ENCODE measurements at places on chromosomes 3 and 15. TPM values are rescaled to one million over a fixed set of nuclear protein-coding genes. Genes with fewer than 3 reads are reported as not detected.
A peak's percentile ranks its signal among the peaks of the same experiment; 100 is the strongest.

GRCh38 chr3:149667576-149667975, 9.8 kb upstream of the WWTR1 start:
- no peak for DNase-seq

- DNase-seq = peak; percentile 75
Observed at GRCh38 chr3:88188436-88188835, 38.7 kb downstream of the C3orf38 start.

- DNase-seq = no peak
Observed at GRCh38 chr15:47586653-47587224, 130.6 kb upstream of the SEMA6D start.

DNA sequence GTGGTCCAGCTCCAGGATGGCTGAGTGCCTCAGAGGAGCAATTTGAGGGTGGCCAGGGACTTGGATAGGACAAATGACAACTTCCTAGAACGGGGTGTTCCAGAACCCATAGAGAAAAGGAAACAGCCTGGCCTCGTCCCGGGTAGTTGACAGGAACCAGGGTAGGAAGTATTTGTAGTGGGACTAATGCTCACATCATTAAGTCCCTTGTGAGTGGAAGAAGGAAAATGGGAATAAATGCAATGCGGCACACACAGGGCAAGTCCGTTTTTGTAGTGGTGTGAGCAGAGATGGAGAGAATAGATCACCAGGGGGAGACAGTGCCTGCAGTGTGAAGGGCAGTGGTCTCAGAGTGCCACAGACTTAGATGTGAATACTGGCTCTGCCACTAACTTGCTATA, 19.6 kb downstream of the TIMP4 start:
- DNase-seq = no peak

DNA sequence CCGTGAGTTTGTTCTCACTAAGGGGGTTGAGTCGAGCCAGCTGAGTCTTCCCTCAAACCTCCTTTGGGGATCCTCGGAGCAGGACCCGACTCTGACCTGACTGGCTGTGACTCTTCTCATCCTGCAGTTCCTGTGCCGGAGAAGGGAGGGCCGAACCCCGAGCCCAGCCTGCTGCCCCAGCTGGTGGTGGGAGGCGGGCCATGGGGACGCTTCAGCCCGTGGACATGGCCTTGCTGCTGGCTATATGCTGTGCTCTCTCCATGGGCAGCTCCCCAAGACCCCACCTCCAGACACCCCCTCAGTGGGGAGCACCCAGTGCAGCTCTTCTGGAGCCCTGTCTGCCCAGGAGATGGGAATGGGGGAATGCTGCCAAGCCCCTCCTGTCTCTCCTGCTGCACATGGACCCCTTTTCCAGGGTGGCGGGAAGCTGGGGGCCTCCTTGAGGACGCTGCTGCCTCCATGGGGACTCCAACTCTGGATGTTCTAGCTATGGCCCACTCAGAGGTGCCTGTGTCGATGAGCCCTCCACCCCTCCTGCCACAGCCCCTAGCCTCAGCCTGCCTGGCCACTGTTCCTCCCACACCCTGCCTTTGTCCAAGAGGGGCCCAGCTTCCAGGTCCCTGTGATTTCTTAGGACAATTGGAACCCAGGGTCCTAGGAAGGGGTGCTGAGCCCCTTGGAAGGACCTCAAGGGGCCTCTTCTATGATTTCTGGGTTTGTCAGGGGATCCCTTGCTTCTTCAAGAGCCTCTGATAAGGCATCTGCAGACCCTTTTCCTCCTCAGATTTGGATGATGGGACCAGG, 12.8 kb downstream of the C15orf39 start:
- DNase-seq = no peak

GRCh38 chr15:32651229-32651837, 9.8 kb downstream of the SCG5 start:
- DNase-seq = peak; percentile 27

DNA sequence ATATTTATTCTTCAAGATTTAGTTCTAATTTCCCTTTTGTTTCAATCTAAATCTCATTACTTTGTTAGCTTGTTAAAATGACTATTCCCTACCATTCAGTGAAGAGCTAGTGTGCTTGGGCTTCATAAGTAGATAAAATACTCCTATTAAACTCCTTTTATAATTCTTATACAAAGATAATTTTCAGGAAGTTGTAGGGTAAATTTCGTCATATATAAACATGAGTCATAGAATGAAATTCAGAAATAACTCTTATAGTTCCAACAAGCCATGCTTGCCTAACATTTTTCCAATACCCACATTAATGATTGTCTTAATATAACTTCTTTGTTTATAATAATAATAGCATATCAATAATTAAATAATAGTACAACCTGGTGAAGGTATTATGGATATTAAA, 407.3 kb downstream of the NAALADL2 start:
- no peak for DNase-seq

DNA sequence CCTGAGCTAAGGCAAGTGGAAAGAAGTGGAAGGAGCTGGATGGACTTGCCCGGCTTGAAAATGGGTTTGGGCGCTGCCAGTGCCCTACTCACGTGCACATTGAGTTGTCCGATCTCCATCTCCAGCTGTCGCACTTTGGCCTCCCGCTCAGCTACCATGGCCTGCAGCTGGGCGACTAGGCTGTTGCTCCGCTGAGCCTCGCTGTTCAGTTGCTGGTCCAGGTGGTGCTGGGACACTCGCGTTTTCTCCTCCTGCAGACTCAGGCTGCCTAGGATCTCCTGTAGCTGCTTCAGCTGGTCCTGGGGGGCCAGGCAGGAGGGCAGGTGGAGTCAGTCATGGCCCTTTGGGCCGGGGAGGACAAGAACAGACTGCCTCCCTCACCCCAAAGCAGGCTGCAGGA, 33.0 kb upstream of the HHATL start:
- DNase-seq = no peak

- no peak for DNase-seq
Observed at GRCh38 chr3:190855151-190855550, 7.3 kb downstream of the GMNC start.

DNA sequence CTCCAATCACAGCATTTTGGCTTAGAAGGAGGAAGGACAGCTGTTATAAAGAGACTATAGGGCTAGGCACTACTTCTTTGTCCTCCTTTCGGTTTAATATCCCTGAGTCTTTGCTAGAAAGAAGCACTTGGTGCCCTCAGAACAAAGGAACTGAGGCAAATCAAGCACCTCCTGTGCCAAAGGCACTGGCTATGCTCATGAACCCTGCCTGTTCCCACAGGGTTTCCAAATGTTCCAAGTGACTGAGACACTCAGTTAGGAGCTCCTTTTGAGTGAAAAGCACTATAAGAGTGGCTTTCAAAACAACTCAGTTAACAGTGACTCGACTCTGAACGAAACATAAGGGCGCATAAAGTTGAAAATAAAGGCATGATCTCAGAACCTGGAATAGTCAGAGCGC, 25.0 kb downstream of the TBC1D2B start:
- no peak for DNase-seq

GRCh38 chr3:47897954-47898353, 95.0 kb downstream of the DHX30 start:
- no peak for DNase-seq

DNA sequence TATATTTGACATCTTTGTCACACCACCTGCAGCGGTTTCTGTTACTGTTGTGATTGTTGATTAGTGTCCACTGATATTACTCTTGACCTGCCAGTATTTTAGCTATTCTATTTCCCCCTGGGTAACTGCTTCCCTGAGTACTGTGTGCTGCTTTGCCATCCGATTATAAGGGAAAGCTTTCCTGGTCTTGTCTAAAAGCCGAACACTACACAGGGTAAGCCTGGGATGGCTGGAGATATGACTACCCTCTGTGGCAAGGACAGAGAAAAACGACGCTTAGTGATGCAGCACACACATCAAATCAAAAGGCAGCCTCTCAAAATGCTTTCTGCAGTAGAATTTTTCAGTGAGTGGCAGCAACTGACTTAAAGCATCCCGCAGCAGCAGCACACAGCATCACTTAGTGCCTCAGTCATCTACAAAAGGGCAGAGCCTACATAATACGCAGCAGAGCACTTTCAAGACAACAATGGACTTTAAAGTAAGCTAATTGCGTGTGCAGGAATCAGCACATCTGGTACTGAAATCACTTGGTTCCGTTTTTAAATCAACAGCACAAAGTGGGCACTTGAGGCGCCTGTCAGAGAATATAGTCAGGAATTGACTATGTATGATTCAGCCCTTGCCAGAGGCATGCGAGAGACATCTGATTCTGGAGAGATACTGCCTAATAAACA, 656.3 kb upstream of the TGFBR2 start:
- no peak for DNase-seq

DNA sequence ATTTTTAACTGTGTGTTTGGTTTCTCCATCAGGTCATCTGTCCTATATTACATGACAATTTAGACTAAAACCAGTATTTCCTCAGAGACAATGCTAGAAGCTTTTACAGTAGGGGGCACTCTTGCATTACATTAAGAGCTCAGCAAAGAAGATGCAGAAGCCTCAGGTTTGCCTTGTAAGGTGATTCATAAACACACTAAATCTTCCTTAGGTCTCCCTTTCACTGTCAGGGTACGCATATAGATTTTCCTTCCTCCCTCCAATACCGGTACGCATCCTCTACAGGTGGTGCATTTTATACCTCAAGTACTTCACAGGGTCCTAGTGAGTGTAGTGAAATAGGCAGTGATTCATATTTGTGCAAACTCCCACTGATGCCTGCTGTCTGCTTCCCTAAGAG, 46.5 kb downstream of the CD86 start:
- no peak for DNase-seq

GRCh38 chr3:197701841-197702240, 34.9 kb downstream of the RUBCN start:
- DNase-seq = no peak

- DNase-seq = no peak
Observed at GRCh38 chr15:79349525-79349924, 38.6 kb downstream of the TMED3 start.

- DNase-seq = no peak
Observed at GRCh38 chr3:23728601-23729117, 77.1 kb upstream of the UBE2E1 start.

DNA sequence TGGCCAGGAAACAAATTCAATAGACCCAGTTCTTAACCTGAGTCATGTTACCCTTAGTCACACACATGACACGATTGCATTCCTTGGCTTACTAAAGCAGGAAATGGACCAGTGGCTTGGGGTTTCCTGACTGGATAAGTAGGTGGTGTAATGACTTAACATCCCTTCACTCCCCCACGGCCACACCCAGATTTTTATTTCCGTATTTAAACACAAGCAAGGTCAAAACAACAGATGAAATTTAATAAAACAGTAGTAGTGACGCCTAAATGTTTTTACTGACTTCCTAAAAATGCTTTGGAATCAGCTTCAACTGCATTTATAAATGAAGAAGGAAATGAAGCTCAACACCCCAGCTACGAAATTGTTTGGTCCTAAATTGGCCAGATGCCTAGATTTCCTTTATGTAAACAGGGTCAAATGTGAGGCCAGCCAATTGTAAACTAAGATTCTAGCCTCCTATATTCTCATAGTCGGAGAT, 324.3 kb downstream of the CHST2 start:
- DNase-seq = peak; percentile 26

GRCh38 chr15:48696627-48697312, 51.3 kb upstream of the FBN1 start:
- no peak for DNase-seq

DNA sequence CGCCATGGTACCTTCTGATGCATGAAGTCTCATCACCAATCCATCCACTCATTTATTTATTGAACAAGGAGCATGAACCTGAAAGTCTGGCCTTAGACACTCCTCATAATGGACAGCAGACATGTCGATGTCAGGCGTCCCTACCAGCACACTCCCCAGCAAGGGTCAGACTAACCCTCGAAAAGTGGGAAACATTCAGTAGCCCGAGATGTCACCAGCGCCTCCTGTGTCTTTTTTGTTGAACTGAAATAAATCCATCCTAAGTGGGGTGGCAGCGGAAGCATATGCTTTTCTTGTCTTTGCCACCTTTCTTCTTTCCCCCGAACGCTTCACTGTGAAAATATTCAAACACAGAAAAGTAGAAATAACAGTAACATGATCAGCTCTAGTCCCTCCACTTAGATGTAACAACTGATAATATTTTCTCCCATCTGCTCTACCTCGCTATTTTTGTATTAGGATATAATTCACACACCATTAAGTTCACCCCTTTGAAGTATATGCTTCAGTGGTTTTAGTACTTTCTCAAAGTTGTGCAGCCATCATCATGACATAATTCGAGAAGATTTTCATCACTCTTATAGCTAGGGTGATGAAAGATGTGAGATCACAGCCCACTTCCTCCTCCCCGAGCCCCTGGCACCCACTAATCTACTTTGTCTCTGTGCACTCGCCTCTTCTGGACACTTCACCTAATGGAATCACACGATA, 121.6 kb downstream of the ADAMTS17 start:
- no peak for DNase-seq

- DNase-seq = no peak
Observed at GRCh38 chr3:115898656-115899410, 275.5 kb downstream of the GAP43 start.

DNA sequence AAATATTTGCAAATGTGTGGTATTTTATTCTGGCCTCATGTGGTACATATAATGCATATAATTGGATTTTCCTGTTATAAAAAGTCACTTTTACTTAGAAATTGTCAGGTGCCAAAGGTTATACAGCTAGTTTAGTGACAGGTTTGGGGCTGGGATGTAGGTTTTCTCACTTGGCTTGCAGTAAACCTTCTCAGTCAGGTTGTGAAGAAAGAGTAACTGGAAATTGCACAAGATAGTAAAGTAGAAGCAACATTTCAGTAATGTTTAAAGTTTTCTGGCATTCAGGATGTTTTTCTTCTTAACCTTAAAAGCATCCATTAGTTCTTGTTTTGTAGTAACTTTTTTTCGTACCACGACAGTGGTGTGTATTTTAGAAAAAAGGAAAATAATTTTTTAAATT, 53.9 kb downstream of the MEF2A start:
- DNase-seq = no peak

- no peak for DNase-seq
Observed at GRCh38 chr3:43883729-43884396, 193.1 kb downstream of the ABHD5 start.

DNA sequence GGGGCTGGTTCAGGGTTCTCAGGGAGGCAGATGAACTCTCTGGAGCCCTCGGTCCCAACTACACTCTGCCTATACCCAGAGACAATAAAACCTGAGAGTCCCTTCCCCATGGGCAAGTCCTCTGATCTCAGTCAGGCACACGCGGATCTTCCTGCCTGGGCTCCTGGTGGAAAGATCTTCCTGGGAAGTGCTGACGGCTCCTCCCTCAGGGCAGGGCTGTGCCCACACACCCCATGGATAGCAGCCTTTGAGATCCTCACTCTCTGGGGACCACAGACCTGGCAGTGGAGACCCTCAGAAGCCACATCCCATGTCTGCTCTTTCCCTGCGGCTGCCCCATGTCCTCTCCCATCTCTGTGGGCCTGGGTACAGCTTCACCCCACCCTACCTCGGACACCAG, 10.4 kb downstream of the SH2D7 start:
- DNase-seq = no peak

GRCh38 chr3:104947943-104948342, 418.8 kb upstream of the ALCAM start:
- DNase-seq = no peak

The TGM5 gene
- polyA plus RNA-seq = 0.03 TPM

The INKA1 gene
- polyA plus RNA-seq = 3.6 TPM

The FBXL22 gene
- 0.66 TPM for polyA plus RNA-seq

The SEC22C gene
- 11.2 TPM for polyA plus RNA-seq

The TADA3 gene
- polyA plus RNA-seq = 75.7 TPM

The MCCC1 gene
- 10.7 TPM for polyA plus RNA-seq

The MEX3B gene
- 1.8 TPM for polyA plus RNA-seq

The BCL6 gene
- 276 TPM for polyA plus RNA-seq

The NTRK3 gene
- polyA plus RNA-seq = 0.61 TPM

The NEO1 gene
- polyA plus RNA-seq = 7.8 TPM

The AGBL1 gene
- polyA plus RNA-seq = 3.1 TPM

The MORC1 gene
- not detected for polyA plus RNA-seq

The MTHFS gene
- polyA plus RNA-seq = 16.2 TPM

The NBEAL2 gene
- polyA plus RNA-seq = 5.4 TPM

The STRA6 gene
- polyA plus RNA-seq = not detected

The SLC12A1 gene
- polyA plus RNA-seq = not detected

Measured in psoas muscle (tissue), 8 donors.